Tibial nerve (tissue), 4 donors: ENCODE measurements at places on chromosomes 6 and 20. TPM values are rescaled to one million over a fixed set of nuclear protein-coding genes. Genes with fewer than 3 reads are reported as not detected.

DNA sequence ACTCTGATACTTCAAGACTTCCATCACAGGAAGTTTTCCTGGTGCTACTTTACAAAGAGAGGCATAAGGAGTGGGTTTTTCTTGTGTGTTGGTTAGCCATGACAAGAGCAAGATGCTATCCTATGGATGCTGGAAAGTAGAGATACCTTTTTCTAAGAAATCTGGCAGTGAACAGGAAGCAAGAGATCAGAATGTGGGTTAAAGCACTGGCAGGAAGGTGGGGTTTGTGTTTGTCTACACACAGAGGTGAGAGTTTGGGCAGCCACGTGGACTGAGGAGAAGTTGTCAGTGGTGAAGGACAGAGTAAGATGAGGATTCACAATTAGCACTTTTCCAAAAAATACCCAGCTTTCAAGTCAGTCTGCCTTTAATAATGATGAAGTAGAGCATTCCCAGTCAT is 17.9 kb downstream of the SLC2A12 start:
- no peaks in the 10 kb centered on the region for H3K36me3 ChIP-seq
- no peak for DNase-seq
- H3K27me3 ChIP-seq: no peaks in the 10 kb centered on the region
- H3K27ac ChIP-seq: no peak overlapping the region

GRCh38 chr6:153059757-153060156 is 57.2 kb upstream of the MTRF1L start:
- H3K4me1 ChIP-seq: no peaks in the 10 kb centered on the region
- no peak overlapping the region for H3K4me3 ChIP-seq
- H3K27me3 ChIP-seq: no peaks in the 10 kb centered on the region
- no peak overlapping the region for H3K27ac ChIP-seq
- DNase-seq: no peak
- H3K36me3 ChIP-seq: no peaks in the 10 kb centered on the region

PPP1R3G gene
- total RNA-seq: 5.1 TPM

C20orf204 gene
- total RNA-seq: 6.3 TPM

- H3K27ac ChIP-seq: no peak overlapping the region
- H3K4me1 ChIP-seq: no peaks in the 10 kb centered on the region
- H3K4me3 ChIP-seq: peak overlapping the region; percentile 35
- H3K36me3 ChIP-seq: no peaks in the 10 kb centered on the region
Observed at GRCh38 chr6:28880894-28881780, 42.6 kb downstream of the TRIM27 start.

DNA sequence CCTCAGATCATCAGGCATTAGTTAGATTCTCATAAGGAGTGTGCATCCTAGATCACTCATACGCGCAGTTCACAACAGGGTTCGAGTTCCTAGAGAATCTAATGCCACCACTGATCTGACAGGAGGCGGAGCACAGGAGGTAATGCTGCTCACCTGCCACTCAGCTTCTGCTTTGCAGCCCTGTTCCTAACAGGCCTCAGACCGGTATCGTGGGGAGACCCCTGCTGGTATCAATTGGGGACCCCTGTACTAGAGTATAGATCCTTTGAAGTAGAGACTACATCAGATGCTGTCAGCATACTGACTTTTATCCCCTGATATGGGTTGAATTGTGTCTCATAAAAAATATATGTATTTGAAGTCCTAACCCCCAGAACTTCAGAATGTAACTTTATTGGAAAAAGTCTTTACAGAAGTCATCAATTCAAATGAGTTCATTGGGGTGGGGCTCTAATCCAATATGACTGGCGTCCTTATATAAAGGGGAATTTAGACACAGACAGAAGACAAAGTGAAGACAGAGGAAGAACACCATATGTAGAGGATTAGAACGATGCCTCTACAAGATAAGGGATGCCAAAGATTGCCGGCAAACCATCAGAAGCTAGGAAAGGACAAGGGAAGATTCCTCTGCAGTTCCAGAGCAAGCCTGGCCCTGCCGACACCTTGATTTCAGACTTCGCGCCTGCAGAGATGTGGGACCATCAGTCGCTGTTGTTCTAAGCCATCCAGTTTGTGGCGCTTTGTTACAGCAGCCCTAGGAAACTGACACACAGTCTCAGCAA is 104.4 kb upstream of the BTBD3 start:
- no peak overlapping the region for H3K27ac ChIP-seq
- H3K36me3 ChIP-seq: no peaks in the 10 kb centered on the region
- H3K4me3 ChIP-seq: no peak overlapping the region
- DNase-seq: no peak
- H3K27me3 ChIP-seq: no peaks in the 10 kb centered on the region

GRCh38 chr20:24160563-24161281 is 172.1 kb upstream of the GGTLC1 start:
- no peaks in the 10 kb centered on the region for H3K27me3 ChIP-seq
- no peak overlapping the region for H3K4me3 ChIP-seq
- H3K36me3 ChIP-seq: no peaks in the 10 kb centered on the region
- H3K27ac ChIP-seq: no peak overlapping the region
- no peaks in the 10 kb centered on the region for H3K4me1 ChIP-seq

GRCh38 chr6:34238585-34239499 is 2.2 kb downstream of the HMGA1 start:
- H3K4me3 ChIP-seq: peak overlapping the region; percentile 58
- no peaks in the 10 kb centered on the region for H3K4me1 ChIP-seq
- H3K36me3 ChIP-seq: no peaks in the 10 kb centered on the region
- peak overlapping the region; percentile 4 for H3K27ac ChIP-seq
- DNase-seq: no peak

DNA sequence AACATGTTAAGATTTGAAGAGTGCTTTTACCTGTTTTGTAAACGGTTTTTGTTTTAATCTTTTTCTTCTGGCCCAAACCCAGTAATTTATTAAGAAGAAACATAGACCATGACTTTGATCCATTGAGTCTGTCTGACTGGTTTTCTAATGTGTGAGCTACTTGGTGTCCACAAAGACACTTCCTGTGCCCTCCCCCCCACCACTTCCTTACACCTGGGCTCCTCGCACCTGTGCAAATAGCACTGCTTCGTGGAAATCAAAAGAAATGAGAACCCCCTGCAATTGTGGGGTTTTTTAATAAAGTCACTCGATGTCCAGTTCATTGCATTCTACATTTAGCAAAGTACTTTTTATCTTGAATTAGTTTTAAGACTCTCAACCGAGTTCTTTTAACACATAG is 65.5 kb downstream of the SMOC2 start:
- no peaks in the 10 kb centered on the region for H3K4me1 ChIP-seq
- no peaks in the 10 kb centered on the region for H3K36me3 ChIP-seq
- no peak overlapping the region for H3K27ac ChIP-seq
- no peak for DNase-seq
- H3K4me3 ChIP-seq: no peak overlapping the region

CCN5 gene
- 355 TPM for total RNA-seq

KCNB1 gene
- 5.7 TPM for total RNA-seq
